ENCODE measurements at places on chromosomes 13 and 19.

- DNase-seq, result no peak
These were observed 24.0 kb downstream of the GRIN2D start for GRCh38 chr19:48417421-48417820.

GRCh38 chr19:35889370-35890112 lies 10.8 kb downstream of the NFKBID start:
- DNase-seq, result no peak

- peak; percentile 99 for DNase-seq
These were observed 67.1 kb downstream of the RASA3 start for GRCh38 chr13:114065141-114065925.

DNA sequence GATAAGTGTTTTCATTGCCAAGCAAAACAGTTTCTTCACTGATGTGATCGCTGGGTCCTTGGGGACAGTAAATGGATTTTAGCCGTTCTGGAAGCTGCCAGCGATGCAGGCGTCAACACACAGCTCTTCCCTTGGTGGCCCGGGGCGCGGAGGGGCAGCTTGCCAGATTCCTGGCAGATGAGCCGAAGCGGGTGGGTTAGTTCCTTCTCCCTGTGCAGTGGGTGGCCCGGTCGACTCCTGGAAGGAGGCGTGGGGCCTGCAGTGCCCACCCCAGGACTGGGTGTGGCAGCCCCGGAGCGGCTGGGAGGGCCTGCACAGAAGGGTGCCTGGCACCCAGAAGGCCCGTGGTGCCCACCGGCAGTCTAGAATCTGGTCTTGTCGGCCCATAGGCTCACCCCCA lies 69.0 kb downstream of the KDM4B start:
- DNase-seq, result no peak

DNA sequence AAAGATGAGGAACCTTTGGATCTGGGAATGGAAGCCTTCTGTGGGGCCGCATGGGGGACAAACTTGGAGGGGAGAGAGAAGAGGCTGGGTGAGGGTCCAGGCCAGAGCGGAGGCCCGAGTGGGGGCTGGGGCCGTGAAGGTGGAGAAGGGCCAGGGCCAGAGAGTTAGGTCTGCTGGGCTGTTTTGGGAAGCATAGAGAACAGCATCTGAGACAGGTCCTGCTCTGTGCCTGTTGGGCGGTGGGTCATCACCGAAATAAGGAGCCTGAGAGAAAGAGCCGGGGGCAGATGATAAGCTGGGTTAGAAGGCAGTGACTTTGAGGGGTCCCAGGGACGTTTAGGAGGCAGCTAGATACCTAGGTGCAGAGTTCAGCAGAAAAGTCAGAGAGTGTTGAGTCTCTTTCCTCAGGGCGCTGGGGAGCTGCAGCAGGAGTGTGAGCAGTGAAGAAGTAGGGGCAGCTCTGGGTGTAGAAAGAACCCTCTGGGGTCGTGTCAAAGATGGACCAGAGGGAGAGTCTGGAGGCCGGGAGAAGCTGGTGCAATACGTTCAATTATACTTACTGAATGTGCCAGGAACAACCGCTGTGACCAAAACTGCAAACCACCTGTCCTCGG lies 2.7 kb downstream of the SPACA6 start:
- DNase-seq, result no peak

DNA sequence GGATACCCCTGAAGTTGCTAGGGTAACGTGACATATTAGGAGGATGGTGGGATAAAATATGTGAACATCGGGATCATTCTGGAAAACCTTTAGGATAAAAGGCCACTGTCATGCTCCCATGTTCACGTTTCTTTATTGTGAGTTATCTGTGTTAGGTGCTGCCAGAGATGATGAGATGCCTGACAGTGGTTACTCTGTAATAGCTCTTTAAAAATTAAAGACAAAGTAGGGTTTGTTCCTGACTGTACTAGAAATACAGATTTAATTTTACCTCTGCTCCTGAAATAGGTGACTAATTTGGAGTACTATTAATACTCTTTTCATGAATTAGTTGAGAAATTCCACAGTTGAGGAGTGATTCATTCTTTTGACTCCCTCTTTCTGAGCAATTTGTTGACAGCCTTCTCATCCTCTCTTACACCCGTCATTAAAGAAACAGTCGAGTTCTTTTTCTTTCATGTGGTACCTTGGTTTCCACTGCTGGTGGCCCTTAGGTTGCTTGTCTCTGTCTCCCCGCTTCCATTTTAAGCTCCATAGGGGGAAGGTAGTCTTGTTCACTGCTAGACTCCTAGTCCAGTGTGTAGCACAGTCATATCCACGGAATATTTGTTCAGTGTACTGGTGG lies 28.4 kb downstream of the SAE1 start:
- DNase-seq, result peak; percentile 74

DNA sequence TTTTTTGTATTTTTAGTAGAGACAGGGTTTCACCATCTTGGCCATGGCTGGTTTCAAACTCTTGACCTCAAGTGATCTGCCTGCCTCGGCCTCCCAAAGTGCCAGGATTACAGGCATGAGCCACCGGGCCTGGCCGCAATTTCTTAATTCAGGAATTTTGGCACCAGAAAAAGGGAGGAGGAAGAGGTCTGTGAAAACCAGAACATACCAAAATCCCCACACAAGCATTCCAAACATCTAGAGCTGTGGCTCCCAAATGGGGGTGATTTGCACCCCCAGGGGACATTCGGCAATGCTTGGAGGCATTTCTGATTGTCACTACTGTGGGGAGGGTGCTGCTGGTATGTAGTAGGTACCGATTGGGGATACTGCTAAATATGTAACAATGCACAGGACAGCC lies 40.2 kb upstream of the ABCC4 start:
- DNase-seq, result no peak

DNA sequence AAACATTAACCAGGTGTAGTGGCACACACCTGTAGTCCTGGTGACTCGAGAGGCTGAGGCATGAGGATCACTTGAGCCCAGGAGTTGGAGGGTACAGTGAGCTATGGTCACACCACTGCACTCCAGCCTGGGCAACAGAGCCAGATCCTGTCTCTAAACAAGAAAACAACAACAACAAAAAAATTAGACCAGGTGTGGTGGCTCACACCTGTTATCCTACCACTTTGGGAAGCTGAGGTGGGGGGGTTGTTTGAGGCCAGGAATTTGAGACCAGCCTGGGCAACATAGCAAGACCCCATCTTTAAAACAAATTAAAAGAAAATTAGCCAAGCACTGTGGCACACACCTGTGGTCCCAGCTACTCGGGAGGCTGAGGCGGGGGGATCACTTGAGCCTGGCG lies 20.8 kb upstream of the PTPRS start:
- no peak for DNase-seq

GRCh38 chr19:54287456-54287855 lies 6.5 kb upstream of the LILRB2 start:
- DNase-seq, result peak; percentile 9

DNA sequence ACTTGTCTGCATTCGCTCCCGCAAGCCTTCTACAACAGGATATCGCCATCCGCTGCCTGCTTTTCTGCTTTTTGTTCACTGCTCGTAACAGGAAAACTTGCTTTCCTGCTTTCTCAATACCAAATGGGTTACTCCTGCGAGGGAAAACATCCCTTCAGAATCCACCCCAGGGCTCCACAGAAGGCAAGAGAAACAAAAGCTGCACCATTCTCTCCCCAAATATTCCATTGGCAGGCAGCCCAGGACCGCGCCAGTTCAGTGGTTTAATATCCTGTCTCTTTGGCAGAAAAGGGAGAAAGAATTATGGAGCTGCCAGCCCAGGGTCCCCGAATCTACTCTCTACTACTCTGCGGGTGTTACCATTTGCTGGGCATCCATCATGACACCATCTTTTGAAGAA lies 84.7 kb upstream of the DOCK9 start:
- peak; percentile 43 for DNase-seq

DNA sequence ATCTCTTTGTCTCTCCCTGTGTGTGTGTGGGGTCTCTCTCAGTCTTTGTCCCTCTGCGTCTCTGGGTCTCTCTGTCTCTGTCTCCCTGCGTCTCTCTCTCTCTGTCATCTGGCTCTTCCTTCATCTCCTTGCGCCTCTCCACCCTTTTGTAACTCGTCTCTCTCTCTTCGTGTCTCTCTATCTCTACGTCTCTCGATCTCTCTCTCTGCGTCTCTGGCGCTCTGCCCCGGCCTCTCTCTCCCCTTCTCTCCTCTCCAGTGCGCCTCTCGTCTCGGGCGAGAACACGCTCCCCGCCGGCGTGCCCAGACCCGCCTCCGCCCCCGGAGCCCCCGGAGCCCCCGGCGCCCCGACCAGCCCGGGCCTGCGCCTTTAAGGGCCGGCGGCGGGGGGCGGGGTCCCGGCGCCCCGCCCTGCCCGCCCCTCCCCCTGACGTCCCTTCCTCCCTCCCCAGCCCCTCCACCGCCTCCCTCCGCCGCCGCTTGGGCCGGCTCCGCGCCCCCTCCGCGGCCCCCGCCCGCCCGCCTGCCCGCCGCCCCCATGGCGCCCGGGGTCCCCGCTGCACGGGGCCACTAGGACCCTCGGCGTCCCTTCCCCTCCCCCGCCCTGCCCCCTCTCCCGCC lies at the start of gene MARK4:
Gene MARK4, plus strand, starts transcription at position 440 of the 620 bp plus-strand sequence. CDS start 318 bp downstream, outside the sequence.
- DNase-seq, result peak; percentile 45

GRCh38 chr13:77516342-77516789 lies 19.1 kb upstream of the SCEL start:
- DNase-seq, result peak; percentile 76

DNA sequence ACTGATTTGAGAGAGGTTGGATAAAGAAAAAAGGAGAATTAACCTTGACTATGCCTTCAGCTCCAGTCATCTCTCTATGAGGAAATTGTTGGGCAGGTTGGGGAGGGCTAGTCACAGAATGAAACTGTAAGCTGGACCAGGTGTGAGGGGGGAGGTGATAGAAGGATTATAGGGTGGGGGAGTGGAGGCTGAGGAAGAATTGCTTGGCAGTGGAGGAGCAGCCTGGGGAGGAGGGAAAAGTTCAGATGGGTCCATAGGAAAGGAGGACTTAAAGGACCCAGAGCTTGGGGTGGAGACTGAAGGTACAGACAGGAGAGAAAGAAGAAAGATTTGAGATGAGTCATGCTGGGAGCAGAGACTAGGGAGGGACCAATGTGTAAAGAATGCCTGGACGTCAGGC lies 8.2 kb upstream of the ZNF431 start:
- no peak for DNase-seq

DNA sequence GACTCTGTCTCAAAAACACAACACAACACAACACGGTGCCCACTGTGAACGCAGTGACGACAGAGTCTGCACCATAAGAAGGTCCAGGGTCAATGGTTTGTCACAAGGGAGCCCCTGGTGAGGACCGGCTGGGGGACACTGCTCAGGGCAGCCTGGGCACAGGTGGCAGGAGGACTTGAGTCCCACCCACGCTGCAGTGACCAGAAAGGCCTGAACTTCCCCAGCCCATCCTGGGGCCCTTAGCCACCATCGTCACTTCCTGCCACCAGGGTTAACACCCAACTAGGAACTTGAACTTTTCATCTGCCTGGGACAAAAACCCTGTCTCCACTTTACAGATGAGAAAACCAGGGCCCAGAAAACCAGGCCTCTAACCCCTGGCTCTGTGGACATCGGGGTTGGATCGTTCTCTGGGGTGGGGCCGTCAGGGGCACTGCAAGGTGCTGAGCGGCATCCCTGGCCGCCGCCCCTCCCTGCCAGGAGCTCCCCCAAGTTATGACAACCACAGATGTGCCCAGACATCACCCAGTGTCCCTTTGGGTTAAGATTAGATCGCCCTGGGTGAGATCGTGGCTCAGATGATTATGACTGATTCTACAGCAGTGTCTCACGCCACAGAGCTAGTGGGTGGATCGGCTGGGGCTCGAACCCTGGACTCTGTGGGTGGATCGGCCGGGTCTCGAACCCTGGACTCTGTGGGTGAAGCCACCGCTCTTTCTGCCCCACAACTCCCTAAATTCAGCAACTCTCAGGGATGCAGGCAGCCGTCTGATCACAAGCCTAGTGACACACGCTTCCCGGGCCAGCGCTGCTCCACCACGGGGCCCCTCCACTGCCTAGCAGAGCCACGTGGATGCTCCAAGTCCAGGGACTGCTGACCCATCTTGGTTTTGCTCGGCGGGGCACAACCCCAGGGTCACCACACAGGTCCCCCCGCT lies 14.0 kb downstream of the MOB3A start:
- no peak for DNase-seq

DNA sequence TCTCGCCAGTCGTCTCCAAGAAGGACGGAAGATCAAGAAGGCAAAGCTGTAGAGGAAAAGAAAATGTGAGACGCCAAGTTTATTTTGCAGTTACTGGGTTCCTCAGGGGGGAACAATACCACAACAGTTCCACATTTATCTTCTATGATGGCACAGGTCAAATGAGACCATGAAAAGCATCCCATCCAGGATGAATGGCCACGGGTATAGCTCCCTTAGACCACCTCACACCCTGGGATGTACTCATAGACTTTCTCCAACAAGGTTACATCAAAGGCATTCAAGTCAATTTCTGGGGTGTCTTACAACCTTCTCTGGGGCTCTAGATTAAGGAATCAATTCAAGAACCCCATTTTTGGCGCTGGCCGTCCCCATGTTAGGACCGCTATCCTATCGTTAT lies 4.5 kb downstream of the PEG3 start:
- no peak for DNase-seq

GRCh38 chr13:105464249-105464648 lies 1071.2 kb downstream of the EFNB2 start:
- peak; percentile 79 for DNase-seq

DNA sequence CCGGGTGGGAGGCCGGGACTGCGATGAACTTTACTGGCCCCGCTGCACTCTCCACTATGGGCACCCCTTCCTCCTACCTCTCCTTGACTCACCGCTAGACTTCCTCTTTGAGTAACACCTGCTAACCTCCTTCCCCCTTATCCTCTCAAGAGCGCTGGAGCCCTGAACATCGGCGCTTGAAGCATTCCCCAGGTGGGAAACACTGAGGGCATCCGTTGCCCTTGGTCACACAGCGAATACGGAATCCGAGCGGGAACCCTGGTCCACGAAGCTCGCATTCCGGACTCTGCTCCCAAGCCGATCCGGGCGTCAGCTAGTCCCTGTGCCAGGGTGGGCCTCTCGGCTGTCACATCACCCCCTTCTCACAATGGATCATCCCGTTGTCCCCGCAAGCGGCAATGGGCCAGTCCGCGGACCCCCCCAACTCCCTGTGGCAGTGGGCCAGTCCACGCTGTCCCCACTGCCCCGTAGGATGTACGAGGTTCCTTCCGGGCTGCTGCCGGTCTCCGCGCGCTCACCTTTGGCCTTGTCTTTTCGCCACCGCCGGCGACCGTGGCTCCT lies 4.2 kb downstream of the LIPE start:
- DNase-seq, result no peak

GRCh38 chr19:42089191-42089750 lies 13.3 kb downstream of the ZNF574 start:
- no peak for DNase-seq

- DNase-seq, result no peak
These were observed 5.8 kb downstream of the DOCK9 start for GRCh38 chr13:98972059-98972458.

DNA sequence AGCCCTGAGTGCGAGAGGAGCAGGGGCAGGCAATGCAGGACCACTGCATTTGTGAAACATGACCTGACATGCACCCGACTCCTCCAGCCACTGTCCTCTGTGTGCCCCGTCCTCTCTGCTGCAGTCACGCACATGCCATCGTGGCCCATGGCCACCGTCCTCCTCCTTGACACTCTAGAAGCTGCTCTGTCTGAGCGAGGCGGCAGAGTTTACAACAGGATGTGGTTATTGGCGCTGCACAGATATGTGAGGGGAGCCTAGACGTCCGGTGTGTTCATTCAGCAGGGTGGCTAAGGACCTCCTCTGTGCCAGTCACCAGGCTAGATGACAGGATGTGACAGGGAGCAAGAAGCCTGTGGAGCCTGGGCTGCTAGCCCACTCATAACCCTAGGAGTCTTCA lies 277.8 kb downstream of the FOXO1 start:
- peak; percentile 49 for DNase-seq
